ENCODE measurements at places on chromosomes 1 and 21. TPM values are rescaled to one million over a fixed set of nuclear protein-coding genes. Genes with fewer than 3 reads are reported as not detected.

GRCh38 chr1:53367503-53368313 is 39.8 kb upstream of the LRP8 start:
- H3K36me3 ChIP-seq = no peaks in the 10 kb centered on the region
- H3K27ac ChIP-seq = no peak overlapping the region
- no peak for DNase-seq
- H3K4me1 ChIP-seq = no peaks in the 10 kb centered on the region
- no peaks in the 10 kb centered on the region for H3K27me3 ChIP-seq

GRCh38 chr21:34693192-34693810 is 24.5 kb downstream of the CLIC6 start:
- no peak for DNase-seq
- H3K4me3 ChIP-seq = no peak overlapping the region
- no peaks in the 10 kb centered on the region for H3K4me1 ChIP-seq
- no peak overlapping the region for H3K27ac ChIP-seq
- H3K27me3 ChIP-seq = no peaks in the 10 kb centered on the region

WLS gene
- 80.1 TPM for total RNA-seq

SLC66A1 gene
- 11.4 TPM for total RNA-seq

GRCh38 chr21:39519835-39520234 is 68.1 kb downstream of the SH3BGR start:
- H3K27ac ChIP-seq = no peak overlapping the region
- peaks cover 7% of the 10 kb centered on the region for H3K36me3 ChIP-seq
- peaks cover 16% of the 10 kb centered on the region for H3K4me1 ChIP-seq
- DNase-seq = no peak
- no peak overlapping the region for H3K4me3 ChIP-seq
- H3K27me3 ChIP-seq = no peaks in the 10 kb centered on the region

SH2D2A gene
- 0.81 TPM for total RNA-seq

DNA sequence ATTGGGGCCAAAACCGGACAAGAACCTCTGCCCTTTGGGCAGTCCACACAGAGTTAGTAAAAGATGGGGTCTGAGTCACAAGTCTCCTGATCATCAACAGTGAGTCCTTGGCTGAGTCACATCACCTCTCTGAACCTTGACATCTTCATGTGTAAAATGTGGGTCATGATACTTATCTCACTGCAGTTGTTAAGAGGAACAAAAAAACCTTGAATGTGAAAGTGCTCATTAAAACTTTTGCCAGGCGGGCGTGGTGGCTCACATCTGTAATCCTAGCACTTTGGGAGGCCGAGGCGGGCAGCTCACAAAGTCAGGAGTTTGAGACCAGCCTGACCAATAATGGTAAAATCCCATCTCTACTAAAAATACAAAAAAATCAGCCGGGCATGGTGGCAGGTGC is 15.7 kb downstream of the S100A16 start:
- no peaks in the 10 kb centered on the region for H3K27me3 ChIP-seq
- no peak overlapping the region for H3K4me3 ChIP-seq
- H3K36me3 ChIP-seq = no peaks in the 10 kb centered on the region
- no peak for DNase-seq
- no peak overlapping the region for H3K27ac ChIP-seq

- H3K27me3 ChIP-seq = no peaks in the 10 kb centered on the region
- no peak overlapping the region for H3K4me3 ChIP-seq
- no peak overlapping the region for H3K27ac ChIP-seq
- DNase-seq = no peak
- no peaks in the 10 kb centered on the region for H3K36me3 ChIP-seq
Observed at GRCh38 chr1:20233866-20234265, 47.5 kb upstream of the PLA2G2C start.

GBP6 gene
- total RNA-seq = 0.27 TPM
